ENCODE measurements at places on chromosomes 1 and 21.

DNA sequence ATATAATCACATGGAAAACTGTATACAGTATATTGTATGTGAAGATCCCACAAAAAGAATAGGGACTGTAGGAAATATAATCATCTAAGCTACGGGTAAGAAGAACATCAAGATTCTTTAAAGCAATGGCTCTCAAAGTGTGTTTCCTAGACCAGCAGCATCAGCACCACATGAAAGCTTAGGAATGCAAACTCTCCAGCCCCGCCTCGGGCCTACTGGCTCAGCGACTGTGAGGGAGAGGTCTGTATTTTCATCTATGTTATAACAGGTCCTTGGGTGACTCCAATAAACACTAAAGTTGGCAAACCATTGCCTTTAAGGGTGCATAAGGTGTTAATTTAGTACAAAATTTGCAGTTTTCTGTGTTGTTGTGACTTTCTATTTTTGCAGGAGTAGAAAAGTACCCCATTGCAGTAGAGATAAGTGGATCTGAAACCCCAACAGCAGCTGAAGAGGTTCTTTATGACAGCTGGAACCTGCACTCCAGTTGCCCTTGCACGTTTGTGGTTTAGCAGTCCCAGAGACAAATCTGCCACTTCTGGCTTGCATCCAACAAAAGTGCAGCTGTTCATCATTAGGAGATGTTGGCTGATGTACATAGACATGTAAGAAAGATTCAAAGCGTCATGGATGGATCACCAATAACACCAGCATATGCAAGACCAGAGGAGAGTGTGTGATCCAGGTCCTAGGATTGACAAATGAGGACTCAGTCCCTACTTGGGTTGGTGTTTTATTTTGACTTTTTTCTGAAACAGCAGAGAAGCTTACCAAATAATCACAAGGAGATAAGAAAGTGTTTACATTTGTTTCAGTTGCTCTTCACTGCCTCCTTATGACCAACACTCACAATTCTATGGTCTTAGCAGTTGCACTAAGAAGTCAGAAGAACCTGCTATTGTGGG, 15.9 kb upstream of the IFNAR1 start:
- peak; percentile 95 for DNase-seq

- DNase-seq = no peak
Observed at GRCh38 chr1:4485398-4485797, 169.0 kb upstream of the AJAP1 start.

GRCh38 chr21:36241717-36242116, 78.3 kb upstream of the MORC3 start:
- DNase-seq = no peak

DNA sequence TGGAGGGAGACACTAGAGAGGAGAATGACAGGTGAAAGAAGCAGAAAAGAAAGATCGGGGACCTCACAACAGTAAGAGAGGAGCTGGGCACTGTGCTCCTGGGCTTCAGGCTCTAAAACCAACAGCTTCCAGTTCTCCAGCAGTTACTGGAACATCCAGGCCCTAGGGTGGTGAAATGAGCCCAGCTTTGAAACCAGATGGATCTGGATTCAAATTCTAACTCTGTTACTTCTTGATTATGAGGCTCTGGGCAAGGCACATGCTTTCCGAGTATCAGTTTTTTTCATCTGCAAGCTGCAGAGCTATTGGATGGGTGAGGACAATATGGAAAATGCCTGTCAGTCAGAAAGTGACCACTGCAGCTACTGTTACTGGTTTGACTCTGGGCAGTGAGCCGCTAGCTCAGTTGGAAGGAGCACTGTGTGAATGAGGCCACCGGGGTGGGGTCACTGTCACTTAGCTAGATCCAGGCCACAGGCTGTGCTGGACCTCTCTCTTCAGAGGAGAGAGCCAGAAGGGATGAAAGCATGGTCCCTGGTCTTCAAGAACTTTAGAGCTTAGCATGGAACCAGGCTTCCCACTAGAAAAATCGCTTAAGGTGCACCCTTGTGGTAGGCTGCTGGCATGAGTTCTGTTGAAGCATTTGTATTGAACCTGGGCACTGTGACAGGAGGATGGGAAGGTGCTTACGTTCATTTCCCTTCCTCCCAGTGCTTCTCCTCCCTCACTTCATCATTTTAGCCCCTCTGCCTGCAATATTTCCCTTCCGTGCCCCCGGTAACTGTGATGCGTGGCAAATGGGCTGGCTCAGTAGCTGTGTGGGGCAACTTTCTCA, 12.2 kb downstream of the PLEKHO1 start:
- peak; percentile 24 for DNase-seq

DNA sequence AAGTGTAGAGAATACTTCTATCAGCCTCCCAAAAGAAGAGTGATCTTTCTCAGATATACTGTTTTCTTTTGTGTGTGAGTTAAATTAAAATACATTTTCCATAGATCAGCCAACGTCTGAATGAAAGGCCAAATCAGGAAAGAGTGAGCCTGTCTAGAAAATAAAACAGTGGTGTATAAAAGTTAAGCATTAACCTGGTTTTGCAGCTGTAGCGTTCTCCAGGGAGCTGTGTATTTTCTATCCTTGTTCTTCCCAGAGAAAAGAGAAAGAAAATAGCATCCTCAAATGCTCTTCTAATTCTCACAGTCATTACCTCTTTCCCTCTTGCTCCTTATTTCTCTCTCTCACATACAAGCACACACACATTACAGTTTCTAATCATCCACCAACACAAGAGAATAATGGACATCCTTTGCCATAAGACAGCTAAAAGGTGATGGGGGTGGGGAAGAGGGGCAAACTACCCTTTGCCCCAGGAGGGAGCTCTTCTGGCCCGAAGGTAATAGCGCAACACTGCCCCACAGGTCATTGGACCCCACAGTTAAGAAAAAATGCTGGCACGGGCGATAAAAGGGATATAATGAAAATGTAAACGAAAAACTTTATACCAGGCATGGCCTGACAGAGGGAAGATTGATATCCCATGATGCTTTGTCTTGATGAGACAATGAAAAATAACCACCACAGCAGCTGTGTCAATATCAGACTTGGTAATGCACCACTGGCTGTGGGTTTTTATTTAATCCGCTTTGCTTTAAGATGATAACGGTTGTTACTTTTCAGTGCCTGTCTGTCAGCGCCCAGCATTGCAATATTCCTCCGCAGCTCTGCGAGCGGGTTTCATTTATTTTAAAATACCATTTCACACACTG, 150.3 kb downstream of the NUF2 start:
- DNase-seq = peak; percentile 99

DNA sequence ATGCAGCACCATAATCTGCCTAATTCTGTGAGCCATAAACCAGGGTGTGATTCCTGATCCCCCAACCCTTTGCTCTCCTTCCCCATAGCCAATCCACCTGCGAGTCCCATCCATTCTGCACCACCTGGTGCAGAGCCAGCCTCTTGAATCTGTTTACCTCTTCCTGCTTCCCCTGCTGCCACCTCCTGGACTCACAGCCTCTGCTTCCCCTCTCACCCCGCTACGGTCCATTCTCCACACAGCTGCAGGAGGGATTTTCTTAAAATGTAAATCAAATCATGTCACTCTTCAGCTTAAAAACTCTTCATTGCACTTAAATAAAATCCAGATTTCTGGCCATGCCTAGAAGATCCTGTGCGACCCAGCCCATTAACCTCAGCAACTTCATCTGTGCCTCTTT, 186.7 kb downstream of the FOXD2 start:
- peak; percentile 25 for DNase-seq

GRCh38 chr21:23811805-23812204, 1795.5 kb downstream of the MRPL39 start:
- no peak for DNase-seq

GRCh38 chr21:44267655-44268142, 6.0 kb upstream of the DNMT3L start:
- no peak for DNase-seq

GRCh38 chr1:117577191-117577885, 28.5 kb upstream of the TENT5C start:
- no peak for DNase-seq

DNA sequence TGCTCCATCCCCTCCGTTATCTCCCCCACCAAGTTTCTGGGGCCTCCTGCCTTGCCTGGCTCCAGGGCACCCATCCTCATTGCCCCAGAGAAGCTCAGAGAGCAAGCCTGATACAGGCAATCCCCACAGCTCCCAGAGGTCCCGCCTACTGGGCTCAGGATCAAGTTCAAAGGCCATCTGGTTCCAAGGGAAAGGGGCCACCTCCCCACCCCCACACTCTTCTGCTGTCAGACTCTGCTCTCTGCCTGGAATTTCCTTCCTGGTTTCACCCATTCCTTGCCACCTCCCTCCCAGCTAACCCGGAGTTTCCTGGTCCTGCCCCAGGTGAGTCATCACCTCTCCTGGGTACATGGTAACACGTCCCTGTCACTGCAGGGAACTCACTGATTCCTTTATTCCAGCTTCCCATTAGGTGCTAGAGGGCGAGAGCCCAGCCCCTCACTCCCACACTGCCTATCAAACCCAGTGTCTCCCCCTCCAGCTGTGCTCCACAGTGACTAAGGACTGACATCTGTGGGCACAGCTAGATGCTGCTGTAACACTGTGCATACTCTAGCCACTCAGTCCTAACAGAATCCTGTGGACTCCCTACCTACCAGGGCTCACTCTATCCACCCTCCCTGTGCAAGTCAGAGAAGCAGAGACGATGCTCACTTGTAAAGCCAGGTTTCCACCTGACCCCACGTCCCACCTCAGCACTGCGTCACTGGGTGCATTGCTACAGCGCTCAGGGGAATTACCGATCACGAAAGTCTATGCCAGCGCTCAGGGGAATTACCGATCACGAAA, 21.8 kb downstream of the RSPH1 start:
- peak; percentile 78 for DNase-seq

Data from NCI-H82 (cell line).